Activated T-cell treated with anti-CD3 and anti-CD28 coated beads for 1 hour (primary cell): ENCODE measurements at places on chromosomes 11 and 22.

DNA sequence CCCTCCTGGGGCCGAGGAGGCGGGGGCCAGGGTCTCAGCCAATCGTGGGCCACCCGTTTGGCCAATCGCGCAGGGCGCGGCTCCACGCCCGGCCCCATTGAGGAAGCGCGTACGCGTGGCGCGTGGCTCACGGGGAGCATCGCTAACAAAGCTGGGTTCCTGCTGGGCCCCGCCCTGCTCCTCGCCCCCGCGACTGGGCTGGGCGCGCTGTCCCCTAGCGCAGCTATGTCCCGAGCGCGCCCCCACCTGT, 614 bp upstream of the ASCL2 start:
- no peak for DNase-seq

DNA sequence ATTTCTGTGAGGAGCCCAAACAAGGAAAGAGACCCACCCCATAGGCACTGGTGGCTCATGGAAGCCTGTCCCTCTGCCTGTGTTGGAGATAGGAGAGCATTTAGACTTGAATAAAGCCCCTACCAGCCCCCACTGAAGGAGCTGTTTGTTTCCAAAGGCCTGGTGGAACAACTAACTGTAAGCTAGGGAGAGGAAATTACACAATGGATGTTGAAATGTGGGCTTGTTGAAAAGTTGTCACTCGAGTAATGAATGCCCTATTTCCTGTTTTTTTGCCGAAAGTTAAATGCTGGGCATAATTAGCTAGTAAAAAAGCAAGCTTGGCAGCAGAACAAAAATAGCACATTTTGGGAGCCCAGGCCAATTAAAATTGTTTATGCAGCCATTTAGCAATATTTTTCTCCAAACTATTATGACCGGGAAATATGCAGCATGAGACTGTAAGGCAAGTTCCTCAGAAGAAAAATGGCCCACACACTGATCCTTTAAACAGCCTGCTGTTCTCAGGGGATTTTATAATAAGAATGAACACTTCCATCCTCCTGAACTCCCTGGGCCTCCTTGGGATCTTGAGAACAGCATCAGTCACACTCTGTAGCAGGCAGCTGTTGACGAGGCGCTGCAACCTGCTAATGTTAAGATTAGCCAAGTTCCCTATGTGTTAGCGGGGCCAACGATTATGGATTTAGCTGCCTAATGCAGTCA, 38.6 kb upstream of the LMO2 start:
- DNase-seq: no peak

GRCh38 chr11:104442321-104442720, 278.4 kb upstream of the PDGFD start:
- DNase-seq: no peak

DNA sequence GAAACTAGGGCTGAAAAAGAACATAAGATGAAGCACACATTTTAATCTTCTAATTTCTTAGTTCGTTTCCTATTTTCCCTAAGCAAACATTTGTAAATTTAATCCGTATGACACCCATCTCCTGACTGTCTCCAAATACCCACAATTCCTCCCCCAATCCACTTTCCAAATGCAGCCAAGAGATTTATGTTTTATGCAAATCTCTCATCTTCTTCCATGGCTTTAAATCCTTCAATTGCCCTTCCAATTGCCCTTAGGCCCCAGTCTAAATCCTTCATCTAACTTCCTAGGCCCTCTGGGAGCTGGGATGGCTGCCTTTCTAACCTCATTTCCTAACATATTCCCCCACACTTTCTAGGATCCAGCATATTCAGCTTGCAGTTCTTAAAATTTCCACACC, 18.0 kb upstream of the POU2AF1 start:
- DNase-seq: no peak

DNA sequence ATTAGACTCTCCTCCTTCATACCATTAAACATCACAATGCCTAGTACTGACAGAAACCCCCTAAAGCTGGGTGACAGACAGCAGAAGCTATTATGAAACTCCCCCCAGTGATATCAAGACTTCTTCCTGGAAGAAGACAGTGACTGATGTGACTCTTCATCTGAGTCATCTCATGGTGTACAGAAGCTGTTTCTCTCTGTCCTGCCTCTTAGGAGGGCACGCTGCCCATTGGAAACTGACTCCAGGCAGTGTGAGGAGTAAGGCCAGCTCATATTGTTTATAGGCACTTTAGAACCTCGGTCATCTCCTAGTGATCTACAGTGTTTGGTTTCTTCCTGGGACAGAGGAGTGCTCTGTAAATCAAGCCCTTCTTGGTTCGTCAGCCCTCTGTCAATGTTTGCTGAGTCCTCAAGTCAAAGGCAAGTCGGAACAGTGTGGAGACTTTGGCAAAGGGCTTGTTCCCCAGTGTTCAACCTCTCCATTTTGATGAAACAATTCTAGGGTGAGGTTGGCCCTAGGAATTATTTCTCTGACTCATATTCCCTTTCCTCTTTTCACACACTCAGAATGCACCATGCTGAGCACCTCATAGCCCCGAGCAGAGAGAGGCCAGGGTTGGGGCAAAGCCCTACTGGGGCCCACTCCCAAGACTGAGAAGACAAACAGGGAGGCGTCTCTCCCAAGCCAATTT, 172.5 kb upstream of the TMEM45B start:
- no peak for DNase-seq

DNA sequence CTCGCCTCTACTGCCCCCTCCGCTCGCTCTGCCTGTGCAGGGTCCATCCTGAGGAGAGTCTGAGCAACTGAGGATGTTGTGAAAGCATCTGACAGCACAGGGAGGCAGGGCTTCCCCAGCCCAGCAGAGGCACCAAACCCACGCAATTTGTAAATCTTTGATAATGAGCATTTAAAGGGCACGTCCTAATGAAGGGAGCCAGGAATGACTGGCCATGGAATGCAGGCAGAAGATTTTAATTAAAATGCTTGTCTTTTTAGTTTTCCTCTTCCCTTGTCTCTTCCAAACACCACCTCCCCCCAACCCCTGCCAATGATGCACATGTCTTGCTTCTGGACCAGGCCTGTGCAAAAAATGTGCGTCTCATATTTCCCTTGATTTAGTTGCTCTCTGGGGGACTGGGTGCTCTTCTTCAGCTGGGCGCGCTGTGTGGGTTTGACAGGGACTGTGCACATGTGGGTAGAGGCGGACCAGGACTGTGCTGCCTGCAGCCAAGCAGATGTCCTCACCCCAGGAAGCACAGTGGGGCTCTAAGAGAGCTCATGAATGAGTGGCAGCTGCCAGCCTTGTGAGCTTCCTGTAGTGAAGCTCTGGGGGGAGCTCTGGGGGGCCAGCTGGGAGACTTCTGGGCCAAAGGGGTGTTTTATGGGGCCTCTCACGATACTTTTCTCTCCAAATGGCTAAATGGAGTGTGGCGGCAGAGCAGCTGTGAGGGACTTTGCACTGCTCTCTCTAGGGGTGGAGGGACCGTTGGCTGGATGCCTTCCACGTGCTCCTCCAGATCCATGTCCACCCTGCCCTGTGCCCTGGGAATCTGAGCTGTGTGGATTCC, 273.5 kb downstream of the ST3GAL4 start:
- no peak for DNase-seq
